ENCODE measurements at places on chromosomes 7 and 10. TPM values are rescaled to one million over a fixed set of nuclear protein-coding genes. Genes with fewer than 3 reads are reported as not detected.

DNA sequence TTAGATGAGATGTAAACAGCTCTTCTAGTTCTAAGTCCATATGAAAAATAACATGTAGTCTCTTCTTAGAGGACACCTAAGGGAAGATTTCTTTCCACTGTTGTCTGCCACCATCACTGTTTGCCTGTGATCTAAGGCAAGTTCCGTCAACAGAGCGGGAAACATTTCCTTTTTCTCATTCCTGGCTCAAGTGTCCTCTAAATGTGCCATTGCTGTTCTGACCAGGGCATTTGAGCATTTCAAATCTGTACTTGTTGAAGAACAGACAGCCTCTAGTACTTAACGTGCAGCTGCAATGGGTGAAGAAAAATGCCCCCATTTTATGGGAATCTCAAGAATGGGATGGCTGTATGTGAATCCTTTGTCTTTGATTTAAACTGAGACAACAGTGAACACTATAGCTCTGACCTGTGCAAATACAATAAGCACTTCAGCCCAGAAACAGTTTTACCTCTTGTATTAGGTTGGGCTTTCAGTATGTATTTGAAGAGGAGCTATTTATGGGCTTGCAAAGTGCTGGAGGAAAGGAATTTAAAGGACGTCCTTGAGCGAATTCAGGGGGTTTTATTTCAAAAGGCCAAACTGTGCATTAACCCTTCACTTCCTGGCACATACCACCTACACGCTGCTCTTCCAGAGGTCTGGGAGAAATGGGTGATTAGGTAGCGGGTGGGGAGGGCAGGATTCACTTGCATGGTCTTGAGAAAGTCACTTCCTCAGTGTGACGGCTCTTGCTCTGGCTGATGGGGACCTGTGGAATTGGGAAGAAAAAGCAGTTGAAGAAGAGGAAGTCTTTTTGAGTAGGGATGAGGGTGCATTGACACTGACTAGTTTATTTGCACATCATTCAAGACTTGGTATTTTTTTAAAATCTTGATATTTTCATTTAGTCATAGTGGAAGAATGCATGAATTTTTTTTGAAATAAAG is 66.1 kb downstream of the THNSL1 start:
- DNase-seq = no peak

DNA sequence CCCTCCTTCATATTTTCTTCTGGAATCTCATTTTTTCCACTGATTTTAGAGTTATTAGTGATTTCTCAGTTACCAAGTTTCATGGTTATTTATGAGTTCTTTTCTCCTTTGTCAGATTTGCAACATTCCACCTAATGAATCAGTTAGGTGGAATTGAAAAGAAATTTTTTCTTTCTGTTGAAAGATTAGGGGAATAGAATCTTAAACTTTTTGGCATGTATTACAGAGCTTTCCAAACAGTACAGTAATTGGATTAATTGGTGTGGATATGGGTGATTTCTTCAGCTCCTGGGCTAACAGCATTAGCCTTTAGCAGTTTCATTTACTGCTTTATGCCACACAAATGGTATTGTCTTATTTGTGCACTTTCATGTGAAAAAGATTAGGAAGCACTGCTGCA is 17.0 kb downstream of the STAM start:
- no peak for DNase-seq

- no peak for DNase-seq
Observed at GRCh38 chr7:45880433-45880860, 7.6 kb upstream of the CCDC201 start.

DNA sequence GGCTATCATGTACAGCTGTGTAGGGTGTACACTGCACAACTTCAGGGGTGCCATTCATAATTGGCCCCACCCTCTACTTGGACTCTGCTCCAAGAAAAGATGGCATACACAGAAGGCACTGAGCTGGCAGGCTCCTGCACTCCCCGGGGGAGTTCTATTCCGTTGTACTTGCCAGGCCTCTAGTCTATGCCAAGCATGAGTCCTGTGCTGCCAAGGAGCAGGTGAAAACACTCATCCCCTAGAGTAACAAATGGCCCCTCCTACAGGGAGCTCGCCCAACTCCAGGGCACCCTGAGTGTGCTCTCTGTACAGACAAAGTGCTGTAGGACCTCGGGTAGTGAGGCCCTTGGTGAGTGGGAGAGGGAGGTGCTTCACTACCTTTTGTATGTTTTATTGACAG is 127.2 kb downstream of the SLIT1 start:
- DNase-seq = no peak

- no peak for DNase-seq
Observed at GRCh38 chr10:1569208-1569607, 168.1 kb downstream of the ADARB2 start.

GRCh38 chr7:80517282-80517747 is 5.5 kb upstream of the GNAT3 start:
- peak; percentile 89 for DNase-seq

GRCh38 chr10:102945962-102946361 is 27.9 kb downstream of the CNNM2 start:
- DNase-seq = peak; percentile 20

- DNase-seq = no peak
Observed at GRCh38 chr10:100114460-100114859, 32.8 kb upstream of the CPN1 start.

DNA sequence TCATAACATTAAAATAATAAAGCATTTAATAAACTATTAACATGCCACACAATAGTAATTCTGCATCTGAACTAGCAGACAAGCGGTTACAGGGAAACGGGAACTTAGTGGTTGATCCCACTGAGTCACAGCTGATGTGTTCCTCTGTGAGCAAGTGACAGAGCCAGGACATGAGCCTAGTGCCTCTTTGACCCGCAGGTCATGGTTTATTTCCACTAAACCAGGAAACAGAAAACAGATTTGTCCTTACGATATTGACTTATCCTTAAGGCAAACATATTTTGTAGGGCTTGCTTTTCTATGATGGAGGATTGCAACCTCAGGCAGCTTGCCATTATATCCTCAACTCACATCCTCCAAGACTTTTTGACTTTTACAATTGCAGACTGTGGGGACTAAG is 987.3 kb downstream of the CCSER2 start:
- no peak for DNase-seq

GRCh38 chr10:83934062-83934461 is 205.2 kb upstream of the GHITM start:
- DNase-seq = no peak

- DNase-seq = peak; percentile 98
Observed at GRCh38 chr10:132532749-132533560, 4.6 kb upstream of the INPP5A start.

DNA sequence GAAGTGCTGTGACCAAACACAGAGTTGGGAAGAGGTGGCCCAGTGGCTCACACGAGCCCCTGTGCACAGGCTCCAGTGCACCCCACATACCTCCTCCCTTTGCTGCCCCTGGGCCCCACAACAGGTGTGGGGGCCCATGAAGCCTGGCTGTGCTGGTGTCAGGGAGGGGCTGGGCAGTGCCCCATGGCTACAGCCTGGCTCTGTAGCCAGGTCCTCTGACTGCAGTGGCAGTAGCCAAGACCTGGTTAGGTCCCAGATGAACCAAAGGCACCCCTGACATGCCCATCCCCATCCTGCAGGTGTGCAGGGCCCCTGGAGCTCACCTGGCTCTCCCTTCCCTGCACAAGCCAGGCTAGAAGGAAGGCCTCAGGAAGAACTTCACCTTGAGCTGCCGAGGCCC is 176.3 kb downstream of the GRID1 start:
- no peak for DNase-seq

GRCh38 chr7:101258243-101258731 is 13.4 kb upstream of the FIS1 start:
- DNase-seq = no peak

DNA sequence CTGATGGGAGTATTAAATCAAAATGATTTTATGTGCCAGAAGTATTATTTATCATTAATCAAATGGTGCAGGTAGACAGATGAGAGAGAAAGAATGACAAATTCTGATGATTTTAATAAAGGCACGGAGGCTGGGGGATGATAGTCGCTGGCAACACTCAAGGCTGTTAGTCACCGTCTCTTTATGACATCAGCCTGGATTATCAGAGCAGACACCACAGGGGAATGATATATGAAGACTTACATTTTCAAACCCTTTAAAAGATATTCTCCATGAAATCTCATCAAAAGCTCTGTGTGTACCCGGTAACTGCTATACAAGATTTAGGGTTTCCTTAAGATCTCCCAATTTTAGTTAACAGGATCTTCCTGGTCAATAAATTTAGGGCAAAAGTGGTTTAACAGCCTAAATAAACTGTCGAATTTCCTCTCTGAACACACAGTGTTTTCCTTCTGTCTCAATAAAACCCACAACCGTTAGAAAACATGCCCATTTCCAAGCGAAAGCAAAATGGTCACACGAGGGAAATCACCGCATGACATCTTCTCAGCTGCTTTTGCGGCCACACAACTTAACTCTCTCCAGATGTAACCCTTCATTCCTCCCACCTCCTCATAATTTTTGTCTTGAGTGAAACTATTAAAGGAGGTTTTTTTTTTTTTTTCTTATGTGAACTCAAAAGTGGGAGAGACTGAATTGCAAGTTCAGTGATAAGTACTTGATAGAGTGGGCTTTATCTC is 133.2 kb upstream of the FAM171A1 start:
- no peak for DNase-seq

- no peak for DNase-seq
Observed at GRCh38 chr10:76287856-76288255, 856.4 kb downstream of the LRMDA start.

- no peak for DNase-seq
Observed at GRCh38 chr7:17069146-17069545, 187.4 kb upstream of the AGR3 start.

- no peak for DNase-seq
Observed at GRCh38 chr7:84328571-84328970, 134.0 kb upstream of the SEMA3A start.

- DNase-seq = peak; percentile 80
Observed at GRCh38 chr10:60130130-60130579, 223.8 kb upstream of the CCDC6 start.

- no peak for DNase-seq
Observed at GRCh38 chr10:78868456-78868855, 200.3 kb upstream of the ZMIZ1 start.

DNA sequence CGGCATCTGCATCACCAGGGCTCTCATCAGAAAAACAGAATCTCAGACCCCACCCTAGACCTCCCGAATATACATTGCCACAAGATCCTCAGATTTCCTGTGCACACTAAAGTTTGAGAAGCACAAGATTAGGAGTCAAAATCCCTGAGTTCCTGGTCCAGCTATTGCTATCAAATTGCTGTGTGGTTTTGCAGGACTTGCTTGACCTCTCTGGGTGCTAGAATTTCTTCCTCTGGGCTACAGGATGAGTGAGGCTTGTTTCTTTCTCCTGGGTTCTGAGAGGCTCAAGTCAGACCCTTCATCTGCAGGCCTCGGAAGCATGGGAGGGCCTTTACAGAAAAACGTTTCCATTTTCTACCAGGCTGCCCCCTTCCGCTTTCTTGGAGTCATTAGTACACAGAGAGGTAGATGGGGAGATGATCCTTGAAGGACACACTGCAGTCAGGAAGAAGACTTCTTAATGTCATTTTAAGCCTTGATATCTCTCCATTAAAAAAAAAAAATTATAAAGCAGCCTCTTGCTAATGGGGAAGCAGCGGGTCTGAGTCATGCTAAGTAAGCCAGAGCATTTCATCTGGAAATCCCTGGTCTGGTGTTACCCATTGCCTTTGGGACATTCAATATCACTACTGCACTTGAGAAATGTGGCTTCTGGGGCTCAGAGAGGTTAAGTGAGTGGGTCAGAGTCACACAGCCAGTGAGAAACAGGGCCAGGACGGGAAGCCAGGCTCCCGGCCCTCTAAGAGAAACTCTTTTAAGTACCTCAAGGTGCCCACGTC is 173.5 kb downstream of the KCNMA1 start:
- peak; percentile 54 for DNase-seq

DNA sequence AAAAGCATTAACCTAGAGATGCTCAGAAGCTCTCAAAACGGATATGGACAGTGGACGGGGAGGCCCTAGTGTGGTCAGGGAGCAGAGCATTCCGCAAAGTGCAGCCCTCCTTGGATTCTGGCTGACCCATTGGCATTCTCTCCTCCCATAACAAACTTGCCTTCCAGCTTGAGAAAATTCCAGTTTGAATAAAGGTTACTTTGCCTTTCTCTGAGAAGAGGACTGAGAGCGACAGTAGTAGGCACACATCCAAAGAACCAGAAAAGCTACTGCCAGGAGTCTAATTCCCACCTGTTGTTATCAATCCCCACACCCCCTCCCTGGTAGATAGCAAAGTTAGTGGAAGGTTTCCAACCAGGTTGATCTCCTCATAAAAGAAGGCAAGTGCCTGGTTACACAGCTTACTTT is 84.7 kb upstream of the TRIL start:
- no peak for DNase-seq

- no peak for DNase-seq
Observed at GRCh38 chr7:8441106-8441965, 7.9 kb downstream of the NXPH1 start.

DNA sequence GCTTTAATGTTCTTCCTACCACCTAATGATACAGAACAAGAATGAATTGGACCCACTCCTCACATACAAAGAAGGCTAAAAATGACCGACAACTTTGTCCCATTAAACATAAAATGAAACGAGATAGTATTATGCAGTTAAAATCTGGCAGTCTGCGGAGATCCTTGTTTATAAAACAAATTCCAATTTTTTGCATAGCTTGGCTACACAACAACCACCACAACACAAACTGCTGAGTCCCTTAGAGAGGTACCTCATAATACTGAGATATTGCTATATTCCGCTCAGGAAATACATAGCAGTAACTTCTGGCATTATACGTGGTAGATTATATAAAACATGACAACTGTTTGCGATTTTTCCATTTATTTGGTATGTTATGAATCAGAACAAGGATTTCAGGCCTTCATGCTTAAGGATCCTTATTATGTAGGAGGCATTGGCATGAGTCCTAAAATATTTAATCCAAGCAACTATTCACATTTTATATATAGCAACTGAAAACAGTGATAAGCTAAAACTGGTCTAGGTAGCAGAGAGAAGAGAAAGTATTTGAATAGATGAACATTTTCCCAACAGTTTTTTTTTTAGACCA is 96.0 kb downstream of the ANK3 start:
- DNase-seq = no peak

- no peak for DNase-seq
Observed at GRCh38 chr10:123942114-123942861, 50.7 kb upstream of the CPXM2 start.

GRCh38 chr7:77185866-77186265 is 13.8 kb downstream of the FGL2 start:
- no peak for DNase-seq

- DNase-seq = peak; percentile 66
Observed at GRCh38 chr10:132223156-132223590, 36.4 kb downstream of the DPYSL4 start.

GRCh38 chr7:106448992-106449859 is 164.4 kb upstream of the NAMPT start:
- DNase-seq = no peak

Gene RADIL
- not detected for total RNA-seq

Gene ECHDC3
- total RNA-seq = 14.9 TPM

Gene SAP25
- total RNA-seq = not detected

Gene LRCH4
- 10.6 TPM for total RNA-seq

Gene SEM1
- 30.1 TPM for total RNA-seq

Gene WAC
- 92.2 TPM for total RNA-seq

Gene VAX1
- not detected for total RNA-seq

Gene PRSS37
- not detected for total RNA-seq

Gene GNG11
- 26.0 TPM for total RNA-seq

Gene FXYD4
- total RNA-seq = not detected

Gene GRID2IP
- total RNA-seq = 0.69 TPM

Gene SORCS1
- total RNA-seq = under 0.01 TPM

Gene ASAH2
- total RNA-seq = 0.17 TPM

Gene MINDY3
- total RNA-seq = 37.2 TPM

All from renal cortical epithelial cell (primary cell).